ENCODE measurements at places on chromosomes 5 and 9. TPM values are rescaled to one million over a fixed set of nuclear protein-coding genes. Genes with fewer than 3 reads are reported as not detected.

The RRAGA gene
- total RNA-seq = 51.2 TPM

The THG1L gene
- 15.8 TPM for total RNA-seq

The PTGS1 gene
- total RNA-seq = 2.6 TPM

The FOXB2 gene
- total RNA-seq = not detected

The ZDHHC11B gene
- not detected for total RNA-seq

The RASEF gene
- total RNA-seq = 0.28 TPM

The KIF12 gene
- total RNA-seq = not detected

Measured in smooth muscle cell of the umbilical artery (primary cell).